ENCODE measurements at places on chromosomes 6 and 20.

- no peak for DNase-seq
These were observed 521 bp upstream of the RAD21L1 start for GRCh38 chr20:1225263-1225782.

DNA sequence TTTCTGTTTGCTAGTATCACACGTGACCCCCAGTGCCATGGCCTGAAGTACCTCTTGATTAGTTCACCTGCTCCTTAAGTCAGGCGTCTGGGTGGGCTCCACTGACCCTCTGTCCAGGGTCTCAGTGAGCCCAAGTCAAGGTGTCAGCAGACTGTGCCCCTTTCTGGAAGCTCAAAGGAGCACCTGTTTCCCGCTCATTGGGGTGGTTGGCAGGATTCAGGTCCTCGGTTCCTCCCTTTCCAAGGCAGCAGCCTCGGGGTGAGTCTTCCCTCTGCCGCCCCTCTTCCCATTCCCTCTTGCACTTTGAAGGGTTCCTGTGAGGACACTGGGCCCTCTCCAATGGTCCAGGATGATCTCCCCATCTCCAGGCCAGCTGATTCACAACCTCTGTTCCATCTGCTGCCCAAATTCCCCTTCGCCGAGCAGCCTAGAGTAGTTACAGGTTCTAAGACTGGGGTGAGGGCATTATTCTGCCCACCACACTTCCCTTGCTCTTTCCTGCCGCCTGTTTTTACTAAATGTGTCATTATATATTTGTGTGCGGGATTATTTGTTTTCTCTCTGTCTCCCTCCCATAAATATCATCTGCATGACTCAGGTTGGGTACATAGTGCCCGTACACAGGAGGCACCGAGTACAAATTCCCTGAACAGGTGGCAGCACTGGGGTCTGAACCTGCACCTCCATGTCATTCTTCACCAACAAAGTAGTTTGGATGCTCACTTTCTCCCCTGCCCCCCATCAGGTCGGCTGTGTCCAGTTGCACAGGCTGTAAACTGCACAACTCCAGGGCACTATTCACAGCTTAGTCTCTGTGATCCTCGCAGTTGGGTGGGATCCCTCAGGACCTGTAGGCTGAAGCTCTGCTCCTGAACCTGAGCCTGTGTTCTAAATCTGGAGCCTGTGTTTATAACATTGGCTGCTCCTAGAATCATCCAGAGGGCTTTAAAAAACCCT is 58.5 kb downstream of the RBM38 start:
- no peak for DNase-seq

DNA sequence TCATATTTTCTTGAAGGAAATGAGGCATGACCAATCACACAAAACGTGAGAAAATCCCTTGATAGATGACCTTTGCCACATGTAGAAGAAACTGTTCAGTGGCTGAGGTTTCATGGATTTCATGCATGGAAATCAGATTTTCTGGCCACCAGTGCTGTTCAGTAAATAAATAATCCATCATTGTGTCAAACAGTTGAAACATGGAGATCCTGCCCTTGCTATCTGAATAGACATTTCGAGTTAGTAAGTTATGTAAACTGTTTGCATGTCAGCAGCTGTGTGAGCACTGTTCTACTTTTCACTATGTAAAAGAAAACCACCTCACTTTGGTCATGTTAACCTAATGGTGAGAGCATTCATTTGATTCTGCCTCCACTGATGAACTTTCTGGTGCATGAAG is 793.9 kb upstream of the EPHA7 start:
- no peak for DNase-seq

GRCh38 chr6:108323710-108324466 is 29.0 kb downstream of the AFG1L start:
- DNase-seq, result no peak

DNA sequence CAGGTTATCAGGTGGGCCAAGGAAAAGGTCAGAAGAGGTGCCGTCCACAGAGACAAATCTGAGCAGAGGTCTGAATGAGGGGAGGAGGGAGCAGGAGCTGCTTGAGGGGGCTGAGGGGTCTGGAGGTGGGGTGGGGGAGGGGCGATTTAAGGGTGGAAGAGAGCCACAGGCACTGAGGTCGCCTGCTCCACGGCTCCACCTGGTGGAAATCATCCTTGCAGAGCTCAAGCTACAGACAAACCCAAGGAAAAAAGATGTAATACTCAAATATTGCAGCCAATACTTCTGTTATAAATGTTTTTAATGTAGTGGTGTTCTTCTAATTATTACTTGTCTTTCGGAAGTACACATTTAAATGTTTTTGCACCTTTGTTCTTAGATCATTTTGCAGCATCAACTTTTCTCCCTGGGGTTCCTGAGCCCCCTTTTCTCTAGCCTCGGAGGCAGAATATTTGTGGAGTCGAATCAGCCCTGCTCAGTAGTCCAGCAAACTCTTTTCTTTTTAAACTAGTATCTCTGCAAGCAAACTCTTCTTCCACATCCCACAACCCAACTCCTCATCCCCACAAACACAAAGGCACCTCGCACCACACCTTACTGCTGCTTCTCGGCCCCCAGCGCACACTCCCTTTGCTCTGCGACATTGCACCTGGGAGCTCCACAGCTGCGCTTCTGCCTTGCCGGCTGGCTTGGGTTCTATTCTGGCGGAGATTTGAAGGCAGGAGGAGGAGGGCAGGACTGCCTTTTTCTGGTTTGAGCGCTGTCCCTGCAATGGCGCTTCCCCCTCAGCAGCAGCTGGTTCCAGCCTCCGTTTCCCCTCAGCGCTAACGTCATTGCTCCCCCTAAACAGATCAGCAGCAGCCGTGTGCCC is 51.0 kb upstream of the TFAP2A start:
- DNase-seq, result no peak

DNA sequence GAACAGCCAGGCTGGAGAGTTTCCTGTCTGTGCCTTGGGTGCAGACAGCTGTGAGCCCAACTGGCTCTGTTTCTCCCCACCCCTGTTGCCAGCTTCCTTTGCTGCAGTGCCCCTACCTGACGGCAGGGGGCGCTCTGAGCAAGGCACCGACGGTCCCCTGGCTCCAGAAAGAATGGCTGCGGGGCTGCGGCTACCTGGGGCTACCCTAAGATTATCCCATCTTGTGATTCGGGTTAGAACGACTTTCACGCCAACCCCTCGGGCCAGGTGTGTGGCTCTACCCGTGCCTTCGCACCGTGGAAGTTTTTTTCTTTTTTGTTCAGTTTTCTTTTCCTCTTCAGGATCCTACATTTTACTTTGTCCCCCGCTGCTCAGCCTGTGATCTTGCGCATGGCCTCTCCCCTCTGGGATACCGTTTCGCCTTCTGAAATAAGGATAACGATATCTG is 33.4 kb upstream of the AAR2 start:
- no peak for DNase-seq

DNA sequence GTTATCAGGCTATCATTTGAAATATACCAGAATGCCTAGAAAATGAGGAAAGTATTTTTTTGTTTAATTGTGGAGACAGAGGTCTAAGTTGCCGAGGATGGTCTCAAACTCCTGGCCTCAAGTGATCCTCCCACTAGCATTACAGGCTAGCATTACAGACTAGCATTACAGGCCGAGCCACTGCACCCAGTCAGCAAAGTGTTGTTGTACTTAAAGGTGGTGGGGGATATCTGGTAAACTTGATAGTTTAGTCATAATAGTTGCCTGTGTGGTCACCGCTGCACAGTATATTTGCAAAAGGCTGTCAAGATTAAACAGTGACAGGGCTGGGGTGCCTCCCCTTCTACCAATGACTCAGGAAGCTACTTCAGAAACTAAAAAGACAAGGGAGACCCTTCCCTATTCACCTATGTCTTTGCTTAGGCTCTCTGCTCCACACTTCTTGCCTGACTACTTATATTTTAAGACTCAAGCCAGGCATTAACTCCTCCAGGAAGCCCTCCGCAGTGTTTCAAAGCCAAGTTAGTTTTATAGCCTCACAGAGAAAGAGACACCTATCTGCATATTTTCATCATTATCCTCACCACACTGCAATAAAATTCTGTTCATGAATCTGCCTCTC is 3.1 kb upstream of the AKIRIN2 start:
- no peak for DNase-seq

DNA sequence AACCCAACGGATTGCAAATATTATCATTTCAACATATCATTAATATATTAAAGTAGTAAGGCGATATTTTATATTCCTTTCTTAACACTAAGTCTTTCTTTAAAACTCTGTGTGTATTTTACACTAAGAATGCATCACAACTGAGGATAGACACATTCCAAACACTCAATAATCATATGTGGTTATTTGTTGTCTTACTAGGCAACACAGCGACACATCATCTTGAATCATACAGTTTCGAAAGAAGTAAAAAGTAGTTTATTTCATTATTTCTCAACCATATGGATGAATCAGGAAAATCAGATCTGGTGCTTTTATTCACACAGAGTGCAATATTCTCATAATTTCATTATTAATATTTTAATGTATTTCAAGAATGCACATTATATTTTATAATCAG is 662.4 kb downstream of the EPHA7 start:
- no peak for DNase-seq

DNA sequence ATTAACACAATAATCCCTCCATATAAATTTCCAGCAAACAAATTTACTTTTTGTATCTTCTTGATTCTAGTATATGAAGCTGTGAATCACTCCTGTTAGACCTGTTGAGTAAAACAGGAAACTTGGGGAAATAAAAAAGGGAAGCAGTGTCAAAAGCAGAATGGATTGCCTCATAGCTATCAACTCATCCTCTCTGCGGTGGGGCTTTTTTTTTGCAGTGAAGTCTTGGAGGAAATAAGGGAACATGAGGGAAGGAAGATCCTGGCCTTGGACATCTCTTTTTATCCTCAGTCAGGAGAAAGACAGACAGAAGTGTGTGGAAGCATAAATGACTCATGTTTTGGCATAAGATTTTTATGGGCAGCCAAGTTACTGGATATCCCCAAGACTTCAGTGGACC is 332.5 kb downstream of the TFAP2A start:
- DNase-seq, result no peak

DNA sequence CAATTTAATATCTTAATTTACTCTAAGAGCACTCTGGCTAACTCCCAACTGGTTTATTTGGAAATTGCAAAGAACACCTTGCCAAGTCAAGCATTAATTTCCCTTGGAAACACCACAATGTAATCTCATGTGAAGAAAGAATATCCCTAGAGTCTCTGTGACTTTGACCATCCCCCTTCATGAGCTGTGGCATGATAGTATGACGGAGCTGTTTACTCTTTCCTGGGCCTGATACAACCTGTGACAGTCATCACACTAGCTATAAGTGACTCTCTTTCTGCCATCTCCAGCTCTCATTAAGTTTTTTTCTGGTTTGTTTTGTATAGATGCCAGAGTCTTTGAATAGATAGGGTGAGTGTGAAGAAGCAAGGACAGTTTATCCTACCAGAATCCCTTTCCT is 470.3 kb upstream of the JARID2 start:
- DNase-seq, result no peak

DNA sequence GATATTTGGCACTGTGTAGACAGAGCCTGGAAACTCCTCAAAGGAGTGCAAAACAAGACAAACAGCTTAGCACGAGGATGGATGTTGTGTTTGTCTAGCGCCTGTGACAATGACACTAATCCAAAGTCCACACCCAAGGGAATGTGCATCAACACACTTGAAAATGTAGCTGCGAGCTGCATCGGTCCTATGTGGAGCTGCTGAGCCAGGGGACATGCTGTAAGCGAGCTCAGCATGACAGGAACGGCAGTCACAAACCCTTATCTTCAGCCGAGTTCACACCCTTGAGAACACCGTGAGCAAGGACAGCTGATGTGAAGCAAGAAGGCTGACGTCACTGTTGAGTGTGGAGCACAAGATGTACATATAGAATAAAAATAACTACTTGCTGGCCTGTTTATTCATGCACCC is 684.3 kb downstream of the QKI start:
- no peak for DNase-seq

DNA sequence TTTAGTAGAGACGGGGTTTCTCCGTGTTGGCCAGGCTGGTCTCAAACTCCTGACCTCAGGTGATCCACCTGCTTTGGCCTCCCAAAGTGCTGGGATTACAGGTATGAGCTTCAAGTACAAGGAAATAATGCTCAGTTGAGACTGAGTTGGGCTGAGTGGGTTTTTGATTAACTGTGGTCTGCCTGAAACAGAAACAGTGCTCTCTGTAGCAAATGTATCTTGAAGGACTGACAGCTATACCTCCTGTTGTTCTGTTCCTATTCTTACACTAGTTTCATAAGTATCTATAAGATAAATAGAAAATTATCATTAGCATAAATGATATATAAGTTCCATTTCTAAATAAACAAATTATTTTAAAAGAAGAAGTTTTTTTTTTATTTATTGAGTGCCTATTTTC is 142.8 kb upstream of the PTPRK start:
- DNase-seq, result no peak

GRCh38 chr6:151275121-151275520 is 35.4 kb downstream of the AKAP12 start:
- no peak for DNase-seq

- no peak for DNase-seq
These were observed 26.5 kb upstream of the STX11 start for GRCh38 chr6:144123836-144124235.

DNA sequence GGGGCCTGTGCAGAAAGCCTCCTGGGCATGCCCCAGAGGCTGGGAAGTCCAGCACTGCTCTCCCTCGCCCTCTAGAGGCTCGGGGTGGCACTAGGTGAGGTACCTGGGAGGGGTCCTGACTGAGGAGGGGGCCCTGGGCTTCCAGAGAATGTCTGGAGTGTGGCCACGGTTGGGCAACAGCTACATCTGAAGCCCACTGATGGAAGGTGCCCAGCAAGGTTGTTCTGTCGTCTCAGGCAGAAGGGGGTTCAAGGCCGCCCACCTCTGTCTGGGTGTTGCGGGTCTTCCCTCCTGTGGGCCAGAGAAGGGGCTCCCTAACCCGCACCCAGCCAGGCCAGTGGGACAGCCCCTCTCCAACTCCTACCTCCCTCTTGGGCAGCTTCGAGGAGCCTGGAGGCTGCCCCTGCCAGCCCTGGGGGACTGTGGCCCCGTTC is 11.4 kb upstream of the VEGFA start:
- DNase-seq, result no peak

DNA sequence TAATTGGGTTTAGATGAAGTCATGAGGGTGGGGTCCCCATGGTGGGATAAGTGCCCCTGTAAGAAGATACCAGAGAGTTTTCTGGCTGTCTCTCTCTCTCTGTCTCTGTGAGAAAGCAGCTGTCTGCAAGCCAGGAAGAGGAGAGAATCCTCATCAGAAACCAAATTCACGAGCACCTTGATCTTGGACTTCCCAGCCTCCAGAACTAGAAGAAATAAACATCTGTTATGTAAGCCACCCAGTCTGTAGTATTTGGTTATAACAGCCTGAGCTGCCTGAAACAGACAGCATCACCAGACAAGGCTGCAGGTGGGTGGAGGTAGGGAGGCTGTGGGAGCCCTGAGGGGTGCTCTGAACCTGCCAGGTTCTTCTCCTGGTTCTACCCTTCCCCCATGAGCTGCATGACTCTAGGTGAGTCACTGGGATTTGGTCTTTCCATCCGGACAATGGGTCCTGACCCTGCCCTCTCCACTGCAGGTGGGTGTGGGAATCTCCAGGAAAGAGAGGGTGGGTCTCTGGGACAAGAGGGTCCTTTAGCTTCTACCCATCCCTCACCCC is 34.3 kb upstream of the VEGFA start:
- DNase-seq, result no peak

Measured in esophagus squamous epithelium (tissue), 5 donors.